ENCODE measurements at places on chromosomes 12 and 14.

DNA sequence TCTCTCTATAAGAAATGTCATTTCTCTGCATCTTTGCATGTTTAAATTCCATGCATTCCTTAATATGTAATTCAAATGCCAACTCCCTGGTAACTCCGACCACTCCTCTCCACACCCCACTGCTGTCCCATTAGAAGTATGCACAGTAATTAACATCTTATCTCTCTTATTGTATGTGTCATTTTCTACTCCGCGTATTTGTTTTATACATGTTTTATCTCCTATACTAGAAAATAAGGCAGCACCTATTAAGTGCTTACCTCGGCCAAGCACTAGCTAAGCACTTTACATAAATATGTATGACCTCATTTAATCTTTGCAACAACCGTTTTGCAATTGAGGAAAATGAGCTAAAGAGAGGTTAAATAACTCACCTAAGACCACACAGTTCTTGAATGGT is 469.8 kb downstream of the BCAT1 start:
- DNase-seq = no peak

DNA sequence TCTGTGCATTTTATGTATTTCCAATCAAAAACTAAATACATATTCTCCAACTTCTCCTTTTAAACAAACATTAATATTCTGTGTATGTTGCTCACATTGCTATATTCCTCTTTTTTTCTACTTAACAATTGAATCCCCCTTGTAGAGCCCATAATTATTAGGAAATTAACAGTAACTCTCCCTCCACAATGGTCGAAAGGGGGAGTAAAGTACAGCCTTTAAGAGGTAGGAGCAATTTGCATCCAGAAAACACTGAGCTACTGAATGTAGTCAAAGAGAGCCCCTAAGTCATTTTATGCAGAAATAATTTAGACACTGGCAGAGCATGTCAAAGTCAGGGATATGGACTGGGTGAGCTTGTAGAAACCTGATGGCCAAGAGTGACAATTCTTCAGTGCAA is 57.2 kb upstream of the SCN8A start:
- no peak for DNase-seq

DNA sequence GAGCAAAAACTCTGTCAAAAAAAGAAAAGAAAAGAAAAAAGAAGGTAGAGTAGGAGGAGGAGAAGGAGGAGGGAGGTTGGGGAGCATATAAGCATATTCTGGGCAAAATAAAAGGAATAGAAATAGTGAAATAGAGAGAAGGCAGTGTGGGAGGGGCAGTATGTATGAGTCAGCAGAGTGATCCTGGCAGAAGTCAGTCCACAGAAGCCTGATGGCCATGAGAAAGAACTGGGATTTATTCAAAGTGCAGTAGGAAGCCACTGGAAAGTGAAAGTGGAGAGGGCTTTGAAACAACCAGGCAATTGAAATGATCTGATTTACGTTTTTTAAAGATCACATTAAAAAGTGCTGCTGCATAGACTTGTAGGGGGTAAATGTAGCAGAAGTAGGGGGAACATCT is 368.6 kb upstream of the USP15 start:
- no peak for DNase-seq

DNA sequence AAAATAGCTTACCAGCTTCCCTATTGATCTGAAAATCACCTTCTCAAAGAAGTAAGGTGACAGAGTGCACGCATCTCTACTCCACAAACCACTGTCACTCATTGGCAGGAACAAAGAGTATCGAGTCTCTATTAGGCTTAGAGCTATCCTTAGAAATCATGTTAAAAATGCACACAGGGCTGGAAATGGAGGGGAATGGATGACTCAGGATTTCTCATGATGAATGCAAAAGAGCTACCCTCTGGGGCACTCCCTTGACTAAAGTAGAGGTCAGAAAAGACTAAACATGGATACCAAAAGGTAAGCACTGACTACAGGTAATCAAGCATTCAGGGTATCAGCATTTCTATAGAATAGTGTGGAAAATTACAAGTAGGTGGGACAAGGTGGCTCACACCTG is 96.1 kb upstream of the ANO4 start:
- DNase-seq = no peak

DNA sequence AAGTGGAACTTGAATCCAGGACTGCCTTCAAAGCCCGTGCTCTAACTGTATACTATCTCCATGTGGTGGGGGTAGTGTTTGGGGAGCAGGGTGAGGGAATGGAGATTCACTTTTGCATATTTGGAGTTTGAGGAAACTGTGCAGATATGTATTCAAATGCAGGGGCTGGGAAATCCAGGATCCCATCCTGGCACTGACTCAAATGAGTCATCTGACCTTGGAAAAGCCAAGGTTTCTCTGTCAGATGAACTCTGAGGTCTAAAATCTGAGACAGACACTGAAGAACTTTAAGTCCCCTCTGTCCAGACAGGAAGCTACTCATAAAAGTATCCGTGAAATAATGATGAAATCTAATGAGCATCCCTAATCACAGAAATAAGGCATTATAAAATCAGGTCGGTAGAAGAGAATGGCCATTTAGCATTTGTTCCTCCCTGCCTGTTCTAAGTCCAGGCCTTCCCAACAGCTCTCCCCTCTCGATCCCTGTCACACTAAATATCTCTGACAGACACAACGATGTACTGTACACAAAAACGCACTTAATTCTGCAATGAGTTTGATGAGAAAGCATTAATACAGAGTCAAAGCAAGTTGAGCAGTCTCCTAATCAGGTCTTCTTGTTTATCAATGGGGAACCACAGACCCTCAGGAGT is 14.4 kb downstream of the NIN start:
- DNase-seq = no peak

GRCh38 chr12:94175763-94176668 is 27.6 kb downstream of the PLXNC1 start:
- DNase-seq = no peak

GRCh38 chr12:108792361-108793292 is 61.3 kb upstream of the CORO1C start:
- DNase-seq = no peak
